Suprapubic skin (tissue), 4 donors: ENCODE measurements at places on chromosomes 1 and 21. TPM values are rescaled to one million over a fixed set of nuclear protein-coding genes. Genes with fewer than 3 reads are reported as not detected.

DNA sequence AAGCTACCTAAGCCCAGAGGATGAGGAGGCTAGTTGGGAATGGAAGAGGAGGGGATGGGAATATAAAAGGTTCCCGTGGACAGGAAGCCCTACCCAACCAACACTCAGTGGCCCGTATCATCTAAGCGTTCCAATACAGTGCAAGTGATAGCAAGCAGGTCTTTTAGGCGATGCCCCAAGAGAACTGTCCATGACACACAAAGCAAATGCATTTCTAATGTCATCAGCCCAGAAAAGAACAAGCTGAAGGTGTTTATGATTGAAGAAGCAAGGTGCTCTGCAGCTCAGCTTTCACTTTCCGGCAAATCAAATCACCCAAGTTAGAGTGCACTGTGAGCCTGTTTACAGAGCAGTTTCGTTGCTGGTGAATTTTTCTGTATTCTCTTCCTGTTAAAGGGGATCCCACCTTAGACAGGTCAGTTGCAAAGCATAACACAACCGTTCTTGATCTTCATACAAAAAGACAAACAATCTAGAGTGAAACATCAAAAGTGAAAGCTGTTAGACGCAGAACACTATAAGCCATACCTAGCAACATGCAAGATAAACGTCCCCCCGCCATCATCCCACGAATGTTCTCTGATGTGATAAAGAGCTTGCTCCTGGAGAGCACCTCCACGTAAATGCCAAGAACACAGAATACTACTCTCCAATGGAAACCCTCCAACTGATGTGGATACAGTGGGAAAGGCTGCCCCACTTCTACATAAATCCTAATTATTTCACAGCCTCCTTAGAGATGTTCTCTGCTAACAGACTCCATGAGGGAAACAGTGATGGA is 54.0 kb downstream of the PGBD5 start:
- H3K36me3 ChIP-seq, result no peaks in the 10 kb centered on the region
- H3K4me3 ChIP-seq, result no peak overlapping the region
- H3K27ac ChIP-seq, result no peak overlapping the region
- DNase-seq, result no peak
- no peaks in the 10 kb centered on the region for H3K27me3 ChIP-seq
- no peaks in the 10 kb centered on the region for H3K4me1 ChIP-seq

GRCh38 chr1:92953491-92953890 is 7.8 kb downstream of the DIPK1A start:
- peaks cover 10% of the 10 kb centered on the region for H3K4me1 ChIP-seq
- H3K36me3 ChIP-seq, result no peaks in the 10 kb centered on the region
- H3K27ac ChIP-seq, result no peak overlapping the region
- no peak for DNase-seq
- H3K27me3 ChIP-seq, result no peaks in the 10 kb centered on the region

Gene OSCP1
- 11.5 TPM for total RNA-seq

Gene AK2
- 127 TPM for total RNA-seq

Gene ELAVL4
- total RNA-seq, result not detected

Gene GPR37L1
- not detected for total RNA-seq
